ENCODE measurements at places on chromosomes 1 and 21.

GRCh38 chr1:35857830-35858229 lies 25.2 kb upstream of the AGO1 start:
- no peak for DNase-seq

DNA sequence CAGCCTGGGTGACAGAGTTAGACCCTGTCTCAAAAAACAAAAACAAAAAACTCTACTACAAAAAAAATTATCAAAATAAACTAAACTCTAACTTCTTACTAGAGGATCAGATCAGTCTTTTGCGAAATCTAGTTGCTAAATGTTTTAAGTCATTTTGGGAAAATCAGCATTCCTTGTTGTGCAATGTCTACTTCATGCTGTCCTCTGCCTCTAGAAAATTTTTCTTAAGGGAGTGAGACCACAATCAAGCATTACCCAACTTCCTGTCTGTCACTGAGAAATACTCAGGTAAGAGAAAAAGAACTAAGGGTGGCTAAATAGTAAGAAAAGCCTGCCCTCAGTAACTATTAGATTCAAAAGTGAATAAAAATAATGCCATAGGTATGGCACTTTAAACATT lies 67.2 kb upstream of the FOXD3 start:
- DNase-seq = no peak

GRCh38 chr1:214899908-214900460 lies 182.6 kb upstream of the KCNK2 start:
- no peak for DNase-seq

GRCh38 chr1:224219011-224219611 lies 36.1 kb downstream of the DEGS1 start:
- DNase-seq = no peak

DNA sequence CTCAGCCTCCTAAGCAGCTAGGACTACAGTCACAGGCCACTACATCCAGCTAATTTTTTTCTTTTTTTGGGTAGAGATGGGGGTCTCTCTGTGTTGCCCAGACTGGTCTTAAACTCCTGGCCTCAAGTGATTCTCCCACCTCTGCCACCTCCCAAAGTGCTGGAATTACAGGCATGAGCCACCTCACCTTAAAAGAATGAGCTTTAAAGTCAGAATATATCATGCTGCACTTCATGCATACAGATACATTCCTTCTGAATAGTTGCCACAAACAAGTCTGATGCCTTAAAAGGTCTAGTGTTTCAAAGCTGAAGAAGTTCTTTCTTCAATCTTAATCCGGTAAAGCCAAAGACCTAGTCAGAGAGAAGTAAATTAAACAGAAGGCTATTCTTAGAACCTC lies 23.8 kb upstream of the CPLANE2 start:
- no peak for DNase-seq

DNA sequence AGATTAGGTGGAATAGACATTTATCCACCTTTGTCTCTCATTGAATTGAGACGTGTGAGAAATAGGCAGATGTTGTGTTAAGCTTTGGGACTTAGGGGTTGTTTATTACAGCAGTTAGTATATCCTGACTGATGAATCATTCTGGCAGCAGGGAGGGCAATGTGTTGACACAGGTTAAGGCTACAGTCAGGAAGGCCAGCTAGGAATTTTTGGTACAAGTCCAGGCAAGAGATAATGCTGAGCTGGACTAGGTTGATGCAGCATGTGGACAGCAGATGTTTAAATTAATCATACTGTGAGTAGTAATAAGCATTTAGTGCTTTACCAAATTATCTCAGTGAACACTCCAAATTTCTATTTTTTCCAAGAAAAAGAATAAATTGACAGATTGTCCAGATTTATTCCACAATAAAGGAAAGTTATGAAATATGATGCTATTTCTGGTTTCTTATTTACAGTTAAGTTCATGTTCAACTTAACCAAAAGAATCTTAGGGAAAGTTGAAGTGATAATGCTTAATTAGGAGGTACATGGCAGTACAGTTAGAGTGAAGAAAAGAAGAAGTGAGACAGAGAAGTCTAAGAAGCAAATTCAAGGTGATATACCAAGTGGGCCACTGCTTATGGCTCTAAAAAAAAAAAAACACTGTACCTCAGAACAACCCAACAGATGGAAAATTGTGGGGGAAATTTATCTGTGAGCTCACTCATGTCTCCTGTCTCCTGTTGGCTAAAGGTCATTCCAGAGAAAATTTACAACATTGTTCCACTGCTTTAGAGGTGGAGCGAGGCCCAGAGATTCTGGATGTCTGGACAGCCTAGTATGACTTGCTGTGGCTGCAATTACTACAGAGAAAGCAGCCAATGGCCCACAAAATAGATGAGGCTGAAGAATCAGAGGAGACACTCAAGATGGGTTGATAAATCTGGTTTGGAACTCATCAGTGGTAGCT lies 102.7 kb upstream of the C21orf91 start:
- no peak for DNase-seq

DNA sequence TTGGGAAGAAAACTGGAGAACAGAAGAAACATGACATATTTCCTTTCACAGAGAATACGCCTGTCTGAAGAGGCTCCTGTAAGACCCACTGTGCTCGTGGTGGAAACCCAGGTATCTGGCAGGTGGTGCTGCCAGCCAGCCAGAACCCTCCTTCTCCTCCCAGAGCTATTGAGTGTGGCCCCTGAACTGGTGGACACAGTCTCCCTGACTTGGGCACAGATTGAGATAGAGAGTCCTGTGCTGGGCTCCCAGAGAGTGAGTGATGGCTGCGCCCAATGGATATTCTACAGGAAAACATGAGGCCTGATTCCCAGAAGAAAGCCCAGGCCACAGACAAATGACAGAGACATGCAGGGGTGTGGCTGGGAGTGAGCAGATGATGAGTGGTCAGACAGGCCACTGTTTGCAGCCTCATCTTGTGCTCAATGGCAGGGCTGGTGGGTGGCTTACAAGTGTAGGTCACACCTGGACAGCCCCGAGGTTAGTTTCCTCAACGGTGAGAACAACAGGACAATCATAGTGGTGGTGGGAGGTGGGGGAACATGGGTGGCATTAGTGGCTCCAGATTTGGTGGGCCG lies 127.9 kb downstream of the PTPRU start:
- DNase-seq = no peak

DNA sequence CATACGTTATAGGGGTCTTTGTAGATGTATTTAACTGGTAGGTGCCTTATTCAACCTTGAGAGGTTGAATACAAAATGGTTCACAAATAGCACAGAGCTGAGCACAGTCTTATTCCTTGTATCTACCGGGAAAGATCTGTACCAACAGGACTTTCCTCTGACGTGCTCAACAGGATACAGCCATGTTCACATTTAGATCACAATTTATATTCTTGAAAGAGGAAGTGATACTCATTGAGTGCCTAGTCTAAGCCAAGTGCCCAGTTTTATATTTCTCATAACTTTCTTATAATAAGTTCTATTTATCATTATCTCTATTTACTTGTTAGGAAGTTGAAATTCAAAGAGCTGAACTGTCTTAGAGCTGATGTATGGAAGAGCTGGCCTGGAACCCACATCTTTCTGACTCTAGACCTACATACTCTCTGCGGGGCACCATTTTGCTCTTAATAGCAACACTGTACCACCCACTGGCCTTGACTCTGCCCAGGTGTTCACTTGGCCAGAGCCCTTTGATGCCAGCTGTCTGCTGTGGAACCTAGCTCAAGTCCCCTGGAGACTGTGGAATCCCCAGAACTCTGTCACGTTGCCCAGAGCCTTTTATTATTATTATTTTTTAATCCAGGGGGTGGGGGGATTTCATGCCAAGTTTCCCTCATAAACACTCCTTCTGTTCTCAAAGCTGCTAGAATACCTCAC lies 156.2 kb downstream of the TPR start:
- no peak for DNase-seq

DNA sequence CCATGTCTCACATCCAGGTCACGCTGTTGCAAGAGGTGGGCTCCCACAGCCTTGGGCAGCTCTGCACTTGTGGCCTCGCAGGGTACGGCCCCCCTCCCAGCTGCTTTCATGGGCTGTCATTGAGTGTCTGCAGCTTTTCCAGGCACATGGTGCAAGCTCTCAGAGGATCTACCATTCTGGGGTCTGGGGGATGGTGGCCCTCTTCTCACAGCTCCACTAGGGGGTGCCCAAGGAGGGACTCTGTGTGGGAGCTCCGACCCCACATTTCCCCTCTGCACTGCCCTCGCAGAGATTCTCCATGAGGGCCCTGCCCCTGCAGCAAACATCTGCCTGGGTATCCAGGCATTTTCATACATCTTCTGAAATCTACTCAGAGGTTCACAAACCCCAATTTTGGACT lies 219.4 kb downstream of the LRRC7 start:
- no peak for DNase-seq

- no peak for DNase-seq
These were observed 5.0 kb downstream of the ALPL start for GRCh38 chr1:21514245-21514644.

- DNase-seq = no peak
These were observed 48.0 kb downstream of the PRKAB2 start for GRCh38 chr1:147124266-147124665.

- DNase-seq = no peak
These were observed 22.7 kb downstream of the WNT9A start for GRCh38 chr1:227924833-227925574.

GRCh38 chr1:70864302-70864701 lies 183.3 kb downstream of the PTGER3 start:
- DNase-seq = no peak

DNA sequence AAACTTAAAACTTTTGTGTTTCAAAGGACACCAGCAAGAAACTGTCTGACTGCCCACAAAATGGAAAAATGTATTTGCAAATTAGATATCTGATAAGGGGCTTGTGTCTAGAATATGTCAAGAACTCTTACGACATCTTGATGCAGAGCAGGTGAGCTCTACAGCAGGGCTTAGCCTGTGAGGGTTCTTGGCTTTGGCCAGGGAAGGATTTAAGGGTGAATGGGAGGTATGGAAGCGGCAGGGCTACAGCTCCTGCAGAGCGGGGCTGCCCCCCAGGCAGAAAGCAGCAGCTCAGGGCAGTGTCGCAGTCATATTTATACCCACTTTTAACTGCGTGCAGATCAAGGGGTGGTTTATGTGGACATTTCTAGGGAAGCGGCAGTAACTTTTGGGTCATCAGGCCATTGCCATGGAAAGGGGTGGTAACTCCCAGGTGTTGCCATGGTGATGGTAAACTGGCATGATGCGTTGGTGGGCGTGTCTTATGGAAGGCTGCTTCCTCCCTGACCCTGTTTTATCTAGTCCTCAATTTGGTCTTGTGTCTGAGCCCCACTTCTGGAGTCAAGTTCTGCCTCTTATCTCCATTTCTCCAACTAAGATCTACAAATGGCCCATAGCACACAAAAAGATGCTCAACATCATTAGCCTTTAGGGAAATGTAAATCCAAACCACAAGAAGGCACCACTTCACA lies 23.2 kb downstream of the MORN1 start:
- DNase-seq = no peak

- DNase-seq = no peak
These were observed 74.2 kb downstream of the ITGB3BP start for GRCh38 chr1:63448731-63449246.

GRCh38 chr1:59110271-59110670 lies 186.6 kb upstream of the FGGY start:
- DNase-seq = no peak

- no peak for DNase-seq
These were observed 11.0 kb downstream of the AHCYL1 start for GRCh38 chr1:109995536-109995935.

- no peak for DNase-seq
These were observed 24.1 kb downstream of the CEPT1 start for GRCh38 chr1:111164151-111164550.

GRCh38 chr1:54649921-54650320 lies 8.3 kb downstream of the MROH7 start:
- DNase-seq = no peak

GRCh38 chr1:9258629-9259028 lies 24.1 kb downstream of the H6PD start:
- no peak for DNase-seq

DNA sequence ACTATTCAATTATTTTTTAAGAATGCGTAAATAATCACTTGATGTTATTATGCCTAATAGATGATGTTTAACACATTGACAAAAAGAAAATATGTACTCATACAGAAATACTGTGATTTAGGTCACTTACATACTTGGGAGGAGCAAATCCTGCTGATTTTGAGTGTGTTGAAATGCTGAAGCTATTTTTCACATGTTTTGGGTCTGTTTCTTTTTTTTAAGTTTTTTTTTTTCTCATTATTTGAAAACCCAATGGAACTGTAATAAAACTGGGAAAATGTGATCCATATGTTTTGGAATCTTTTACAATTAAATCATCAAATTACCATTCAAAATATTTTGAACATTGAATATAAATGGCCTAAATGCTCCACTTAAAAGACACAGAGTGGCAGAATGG lies 366.2 kb upstream of the ADAMTS5 start:
- DNase-seq = no peak

GRCh38 chr1:19802269-19802668 lies 2.6 kb upstream of the TMCO4 start:
- DNase-seq = no peak

- DNase-seq = peak; percentile 39
These were observed 63.4 kb downstream of the OPTC start for GRCh38 chr1:203557390-203557789.

GRCh38 chr1:240824238-240824637 lies 212.3 kb upstream of the GREM2 start:
- DNase-seq = no peak

DNA sequence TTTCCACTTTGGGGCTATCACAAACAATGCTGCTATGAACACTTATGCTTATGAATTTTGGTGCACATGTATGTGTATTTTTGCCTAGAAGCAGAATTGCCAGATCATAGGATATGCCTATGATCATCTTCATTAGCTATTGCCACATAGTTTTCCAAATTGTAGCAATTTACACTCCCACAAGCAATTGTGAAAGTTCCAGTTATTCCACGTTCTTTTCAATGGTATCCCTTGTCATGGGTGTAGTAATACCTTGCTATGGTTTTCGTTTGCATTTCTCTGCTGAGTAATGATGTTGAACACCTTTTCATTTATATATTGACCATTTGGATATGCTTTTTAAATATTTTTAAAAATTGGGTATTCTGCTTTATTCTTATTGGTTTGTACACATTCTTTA lies 82.6 kb downstream of the MTR start:
- no peak for DNase-seq

Data from tibial artery (tissue), 4 donors.